ENCODE measurements at places on chromosomes 6 and 20. TPM values are rescaled to one million over a fixed set of nuclear protein-coding genes. Genes with fewer than 3 reads are reported as not detected.
A peak's percentile ranks its signal among the peaks of the same experiment; 100 is the strongest.

The ATP6V1G2 gene
- polyA plus RNA-seq = not detected

The TUBB1 gene
- polyA plus RNA-seq = 22.5 TPM

The ANKRD66 gene
- not detected for polyA plus RNA-seq

The MAK gene
- 0.18 TPM for polyA plus RNA-seq

The CD24 gene
- not detected for polyA plus RNA-seq

The PRPH2 gene
- polyA plus RNA-seq = not detected

The WRNIP1 gene
- 43.3 TPM for polyA plus RNA-seq

The TSPO2 gene
- polyA plus RNA-seq = not detected

The HINT3 gene
- polyA plus RNA-seq = 10.3 TPM

The KCNK5 gene
- polyA plus RNA-seq = not detected

The VSX1 gene
- not detected for polyA plus RNA-seq

The NRN1 gene
- not detected for polyA plus RNA-seq

The TIAM2 gene
- polyA plus RNA-seq = 2.3 TPM

The SLC35D3 gene
- not detected for polyA plus RNA-seq

The BLOC1S5 gene
- 23.6 TPM for polyA plus RNA-seq

The SPINT4 gene
- polyA plus RNA-seq = not detected

The CGA gene
- polyA plus RNA-seq = not detected

- H3K4me1 ChIP-seq = no peaks in the 10 kb centered on the region
- H3K27me3 ChIP-seq = no peaks in the 10 kb centered on the region
- H3K36me3 ChIP-seq = no peaks in the 10 kb centered on the region
- no peak overlapping the region for H3K27ac ChIP-seq
Measured at GRCh38 chr6:164838068-164838615, 471.3 kb downstream of the C6orf118 start.

GRCh38 chr6:143940011-143940597, 68.0 kb downstream of the PLAGL1 start:
- H3K4me1 ChIP-seq = peaks cover 15% of the 10 kb centered on the region
- H3K4me3 ChIP-seq = no peak overlapping the region
- DNase-seq = peak; percentile 41
- no peak overlapping the region for H3K27ac ChIP-seq
- no peaks in the 10 kb centered on the region for H3K36me3 ChIP-seq

- no peak for DNase-seq
- no peaks in the 10 kb centered on the region for H3K36me3 ChIP-seq
- H3K4me1 ChIP-seq = peaks cover 3% of the 10 kb centered on the region
- H3K27ac ChIP-seq = no peak overlapping the region
- H3K27me3 ChIP-seq = no peaks in the 10 kb centered on the region
- H3K4me3 ChIP-seq = no peak overlapping the region
Measured at GRCh38 chr6:75499640-75500039, 6.0 kb upstream of the FILIP1 start.

DNA sequence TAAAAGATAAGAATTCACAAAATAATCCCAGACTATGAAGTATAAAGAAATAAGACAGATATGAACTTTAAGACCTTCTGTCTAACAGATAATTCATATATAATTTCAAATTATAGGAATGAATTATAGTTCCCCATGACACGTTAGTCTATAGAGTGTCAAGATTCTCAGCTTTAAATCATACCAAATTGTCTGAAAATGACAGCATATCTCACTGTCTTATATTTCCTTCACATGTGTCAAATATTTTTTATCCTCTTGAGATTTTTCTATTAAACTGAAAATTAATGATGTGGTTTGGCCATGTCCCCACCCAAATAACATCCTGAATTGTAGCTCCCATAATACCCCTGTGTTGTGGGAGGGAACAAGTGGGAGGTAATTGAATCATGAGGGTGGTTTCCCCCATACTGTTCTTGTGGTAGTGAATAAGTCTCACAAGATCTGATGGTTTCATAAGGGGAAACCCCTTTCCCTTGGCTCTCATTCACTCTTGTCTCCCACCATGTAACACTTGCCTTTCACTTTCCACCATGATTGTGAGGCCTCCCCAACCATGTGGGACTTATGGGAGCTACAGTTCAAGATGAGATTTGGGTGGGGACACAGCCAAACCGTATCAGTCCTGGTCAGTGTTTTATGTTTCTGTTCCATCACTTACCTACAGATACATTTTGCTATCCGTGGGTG, 825.3 kb upstream of the GJE1 start:
- no peak overlapping the region for H3K27ac ChIP-seq
- peaks cover 5% of the 10 kb centered on the region for H3K27me3 ChIP-seq
- H3K4me3 ChIP-seq = no peak overlapping the region
- no peaks in the 10 kb centered on the region for H3K4me1 ChIP-seq

DNA sequence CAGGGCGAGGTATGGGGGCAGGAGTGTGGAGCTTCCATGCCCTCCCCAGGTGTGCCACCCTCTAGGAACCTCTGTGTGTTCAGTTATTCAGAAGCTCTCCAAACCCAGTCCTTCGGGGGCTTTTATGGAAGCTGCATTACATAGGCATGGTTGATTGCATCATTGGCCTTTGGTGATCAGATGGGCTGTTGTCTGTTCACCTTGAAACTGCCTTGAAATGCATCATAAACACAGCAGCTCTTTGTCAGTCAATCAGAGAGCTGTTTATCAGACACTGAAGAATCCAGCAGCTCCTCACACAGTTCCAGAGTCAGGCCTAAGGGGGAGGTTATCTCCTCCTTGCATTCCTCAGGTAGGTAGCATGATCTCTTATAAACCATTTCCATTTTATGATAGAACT, 62.4 kb downstream of the E2F3 start:
- no peak for DNase-seq
- peaks cover 5% of the 10 kb centered on the region for H3K36me3 ChIP-seq
- no peak overlapping the region for H3K27ac ChIP-seq

- peaks cover 16% of the 10 kb centered on the region for H3K4me1 ChIP-seq
- H3K27me3 ChIP-seq = no peaks in the 10 kb centered on the region
- DNase-seq = no peak
- no peak overlapping the region for H3K27ac ChIP-seq
- peaks cover 20% of the 10 kb centered on the region for H3K36me3 ChIP-seq
Measured at GRCh38 chr6:36976509-36976908, 9.5 kb downstream of the MTCH1 start.

DNA sequence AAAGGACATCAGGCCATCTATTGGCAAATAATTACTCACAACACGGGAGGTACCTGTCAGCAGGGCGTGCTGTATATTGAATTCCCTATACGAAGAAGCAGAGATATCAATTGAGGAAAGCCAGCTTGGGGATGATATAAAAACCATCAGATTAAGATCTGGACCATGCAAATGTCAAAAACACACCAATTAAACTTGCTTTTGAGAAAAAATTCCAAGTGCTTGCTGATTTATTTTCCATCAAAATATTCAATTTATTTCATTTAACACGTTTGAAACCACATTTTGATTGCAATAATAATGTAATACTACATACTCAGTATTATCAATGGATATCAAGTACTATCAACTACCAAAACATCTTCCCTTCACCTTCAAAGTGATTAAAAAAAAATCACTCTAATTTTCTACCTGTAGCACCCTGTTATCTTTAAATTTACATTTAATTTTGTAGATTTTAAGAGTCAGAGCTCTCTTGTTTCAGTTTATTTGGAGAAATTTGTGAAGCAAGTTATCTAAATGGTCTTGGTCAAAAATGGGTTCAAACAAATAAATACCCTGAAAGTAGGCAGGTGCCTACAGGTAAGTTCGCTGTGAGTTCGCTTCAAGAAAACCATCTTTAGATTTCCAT, 6.8 kb upstream of the TBX18 start:
- no peaks in the 10 kb centered on the region for H3K4me1 ChIP-seq
- H3K36me3 ChIP-seq = peaks cover 13% of the 10 kb centered on the region
- DNase-seq = no peak
- H3K27me3 ChIP-seq = peaks cover 35% of the 10 kb centered on the region
- no peak overlapping the region for H3K27ac ChIP-seq

DNA sequence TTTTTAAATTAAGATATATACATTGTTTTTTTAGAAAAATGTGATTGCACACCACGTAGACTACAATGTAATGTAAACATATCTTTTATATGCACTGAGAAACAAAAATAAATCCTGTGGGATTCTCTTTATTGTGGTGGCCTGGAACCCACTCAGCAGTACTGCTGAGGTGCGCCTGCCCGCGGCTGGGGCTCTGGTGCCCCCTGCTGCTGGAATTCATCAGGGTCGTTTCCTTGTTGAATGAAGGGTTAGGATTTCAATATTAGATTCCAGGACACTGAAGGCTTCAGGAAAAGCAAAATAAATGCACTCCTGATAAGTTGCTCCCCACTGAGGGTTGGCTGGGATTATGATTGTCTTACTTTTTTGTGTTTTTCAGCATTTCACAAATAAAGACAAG, 175.8 kb upstream of the GGTLC1 start:
- H3K27ac ChIP-seq = no peak overlapping the region
- H3K27me3 ChIP-seq = no peaks in the 10 kb centered on the region
- DNase-seq = peak; percentile 39
- no peak overlapping the region for H3K4me3 ChIP-seq

- H3K27me3 ChIP-seq = no peaks in the 10 kb centered on the region
- H3K4me3 ChIP-seq = no peak overlapping the region
- H3K4me1 ChIP-seq = peaks cover 98% of the 10 kb centered on the region
- no peak overlapping the region for H3K27ac ChIP-seq
- DNase-seq = no peak
Measured at GRCh38 chr6:15276036-15276985, 30.4 kb downstream of the JARID2 start.

- no peak for DNase-seq
- H3K27me3 ChIP-seq = peaks cover 4% of the 10 kb centered on the region
- no peaks in the 10 kb centered on the region for H3K4me1 ChIP-seq
- H3K36me3 ChIP-seq = no peaks in the 10 kb centered on the region
- H3K27ac ChIP-seq = no peak overlapping the region
- no peak overlapping the region for H3K4me3 ChIP-seq
Measured at GRCh38 chr6:1479095-1479494, 89.7 kb downstream of the FOXF2 start.

DNA sequence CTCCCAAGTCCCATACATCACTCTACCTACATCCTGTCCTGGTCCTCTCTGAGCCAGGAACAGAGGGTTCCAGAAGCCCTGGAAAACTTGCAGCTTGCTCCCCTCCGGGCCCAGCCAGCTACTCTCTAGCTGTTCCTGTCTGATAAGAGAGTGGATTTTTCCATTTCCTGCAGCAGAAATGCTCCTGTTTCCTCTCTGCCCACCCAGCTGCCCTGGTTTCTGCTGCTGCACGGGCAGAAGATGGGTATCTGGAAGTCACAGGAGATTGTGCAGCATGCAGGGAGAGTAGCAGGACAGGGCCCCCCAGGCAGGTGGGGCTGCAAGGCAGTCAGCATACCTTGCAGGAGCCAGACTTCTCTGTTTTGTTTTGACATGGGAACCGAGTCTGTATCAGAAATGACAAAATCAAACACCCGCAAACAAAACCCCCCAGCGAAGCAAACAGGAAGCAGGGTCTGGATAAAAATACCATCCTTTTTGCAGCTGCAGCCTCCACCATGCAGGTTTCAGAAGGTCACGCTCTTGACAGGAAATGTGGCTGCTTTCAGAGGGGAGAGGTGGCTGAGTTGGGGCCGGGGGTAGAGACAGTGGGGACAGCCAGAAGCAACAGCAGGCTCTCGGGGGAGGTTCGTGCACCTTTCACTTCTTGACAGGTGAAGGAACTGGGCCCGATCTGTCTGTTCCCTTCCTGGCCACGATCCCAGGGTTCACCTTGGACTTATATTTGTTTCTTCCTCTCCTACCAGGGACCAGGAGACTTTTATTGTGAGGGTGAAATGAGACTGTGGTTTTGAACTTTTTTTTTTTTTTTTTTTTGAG, 50.8 kb upstream of the FAM83D start:
- peak; percentile 93 for DNase-seq
- peaks cover 100% of the 10 kb centered on the region for H3K4me1 ChIP-seq
- peaks cover 31% of the 10 kb centered on the region for H3K27me3 ChIP-seq

GRCh38 chr20:12409501-12409900, 491.8 kb downstream of the BTBD3 start:
- no peak overlapping the region for H3K4me3 ChIP-seq
- no peak overlapping the region for H3K27ac ChIP-seq
- peaks cover 5% of the 10 kb centered on the region for H3K27me3 ChIP-seq
- no peaks in the 10 kb centered on the region for H3K36me3 ChIP-seq
- no peaks in the 10 kb centered on the region for H3K4me1 ChIP-seq

GRCh38 chr6:41691426-41692079, 43.9 kb downstream of the TFEB start:
- no peaks in the 10 kb centered on the region for H3K36me3 ChIP-seq
- H3K4me1 ChIP-seq = peaks cover 7% of the 10 kb centered on the region
- H3K27ac ChIP-seq = peak overlapping the region; percentile 52
- DNase-seq = no peak
- no peak overlapping the region for H3K4me3 ChIP-seq
- H3K27me3 ChIP-seq = no peaks in the 10 kb centered on the region

- no peak for DNase-seq
- H3K4me1 ChIP-seq = peaks cover 17% of the 10 kb centered on the region
- no peak overlapping the region for H3K27ac ChIP-seq
- no peak overlapping the region for H3K4me3 ChIP-seq
Measured at GRCh38 chr6:109050012-109050411, 44.6 kb downstream of the SESN1 start.

DNA sequence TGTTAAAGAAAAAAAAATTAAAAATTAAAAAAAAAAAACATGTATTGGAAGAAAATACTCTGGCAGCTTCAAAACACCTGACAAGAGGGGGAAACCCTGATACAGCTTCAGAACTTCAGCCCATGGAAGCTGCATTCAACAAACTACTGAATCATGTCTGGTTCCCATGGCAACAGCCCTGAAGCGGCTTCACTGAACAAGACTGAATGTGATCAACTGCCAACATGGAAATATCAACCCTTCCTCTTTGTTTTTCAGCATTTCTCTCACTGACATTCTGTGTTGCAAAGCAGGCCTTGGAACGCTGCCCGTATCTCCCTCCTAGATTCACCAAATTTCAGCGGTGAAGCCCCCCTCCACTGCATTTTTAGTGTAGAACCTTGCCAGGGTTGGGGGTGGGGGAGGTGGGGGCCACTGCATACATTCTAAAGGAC, 91.3 kb upstream of the SHLD1 start:
- no peak overlapping the region for H3K4me3 ChIP-seq
- H3K27me3 ChIP-seq = peaks cover 5% of the 10 kb centered on the region
- H3K4me1 ChIP-seq = no peaks in the 10 kb centered on the region
- no peak overlapping the region for H3K27ac ChIP-seq

GRCh38 chr6:127879685-127880084, 21.2 kb downstream of the THEMIS start:
- no peak overlapping the region for H3K4me3 ChIP-seq
- no peaks in the 10 kb centered on the region for H3K36me3 ChIP-seq
- H3K27me3 ChIP-seq = peaks cover 2% of the 10 kb centered on the region
- peaks cover 21% of the 10 kb centered on the region for H3K4me1 ChIP-seq
- DNase-seq = no peak
- no peak overlapping the region for H3K27ac ChIP-seq

DNA sequence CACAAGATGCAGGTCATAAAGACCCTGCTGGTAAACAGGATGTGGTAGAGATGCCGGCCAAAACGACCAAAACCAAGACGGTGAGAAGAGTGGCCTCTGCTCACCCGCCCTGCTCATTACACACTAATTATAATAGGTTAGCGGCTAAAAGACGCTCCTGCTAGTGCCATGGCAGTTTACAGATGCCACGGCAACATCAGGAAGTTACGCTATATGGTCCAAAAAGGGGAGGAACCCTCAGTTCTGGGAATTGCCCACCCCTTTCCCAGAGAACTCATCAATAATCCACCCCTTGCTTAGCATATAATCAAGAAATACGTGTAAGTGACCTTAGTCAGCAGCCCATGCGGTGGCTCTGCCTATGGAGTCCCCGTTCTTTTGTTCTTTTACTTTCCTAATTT, 17.6 kb downstream of the BHLHE23 start:
- H3K4me3 ChIP-seq = peak overlapping the region; percentile 85
- DNase-seq = peak; percentile 66
- peaks cover 3% of the 10 kb centered on the region for H3K27me3 ChIP-seq
- peaks cover 11% of the 10 kb centered on the region for H3K4me1 ChIP-seq

- H3K27me3 ChIP-seq = peaks cover 3% of the 10 kb centered on the region
- H3K36me3 ChIP-seq = no peaks in the 10 kb centered on the region
- no peaks in the 10 kb centered on the region for H3K4me1 ChIP-seq
Measured at GRCh38 chr20:11128220-11128718, 454.5 kb upstream of the JAG1 start.

Measured in immature natural killer cell (primary cell).